ENCODE measurements at places on chromosomes 7 and 10.
A peak's percentile ranks its signal among the peaks of the same experiment; 100 is the strongest.

GRCh38 chr7:134886353-134887057 is 99.8 kb upstream of the AGBL3 start:
- no peak for DNase-seq

- DNase-seq: no peak
Measured at GRCh38 chr7:151198945-151199848, 11.1 kb downstream of the H2BK1 start.

- DNase-seq: no peak
Measured at GRCh38 chr7:18200855-18201254, 173.2 kb upstream of the PRPS1L1 start.

DNA sequence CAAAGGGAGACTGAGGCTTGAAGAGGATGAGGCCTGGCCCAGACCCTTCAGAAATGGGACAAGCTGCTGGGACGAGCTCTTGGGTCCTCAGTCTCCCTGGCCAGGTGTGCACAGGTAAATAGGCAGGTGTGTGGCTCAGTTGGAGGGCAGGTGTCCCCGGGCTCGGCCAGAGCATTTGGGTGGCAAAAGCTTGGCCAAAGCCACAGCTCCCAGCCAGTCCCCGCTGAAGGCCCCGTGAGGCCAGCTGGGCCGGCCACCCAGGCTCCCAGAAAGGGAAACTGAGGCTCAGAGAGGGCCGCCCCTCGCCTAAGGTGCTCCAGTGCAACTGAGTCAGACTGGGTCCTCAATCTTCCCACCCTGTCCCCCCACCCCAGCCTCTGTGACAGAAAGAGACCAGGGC is 37.3 kb downstream of the MICALL2 start:
- no peak for DNase-seq

DNA sequence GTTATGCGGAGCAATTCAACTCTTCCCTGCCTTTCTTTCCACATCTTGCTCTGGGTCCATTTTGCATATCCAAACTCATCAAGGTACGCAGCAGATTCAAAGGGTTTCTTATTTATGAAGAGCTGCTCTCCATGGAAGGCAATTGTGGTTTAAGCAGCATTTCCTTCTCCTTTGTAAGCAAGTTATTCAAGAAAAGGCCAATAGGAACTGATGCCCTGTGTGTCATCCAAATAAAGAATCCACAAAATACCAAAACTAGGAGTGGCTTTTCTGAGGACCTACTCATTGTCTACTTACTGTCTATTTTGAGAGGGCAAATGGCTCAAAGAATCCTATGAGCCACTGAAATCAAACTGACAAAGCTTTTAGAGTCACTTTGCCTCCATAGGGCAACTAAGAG is 253.1 kb downstream of the PTEN start:
- DNase-seq: no peak

DNA sequence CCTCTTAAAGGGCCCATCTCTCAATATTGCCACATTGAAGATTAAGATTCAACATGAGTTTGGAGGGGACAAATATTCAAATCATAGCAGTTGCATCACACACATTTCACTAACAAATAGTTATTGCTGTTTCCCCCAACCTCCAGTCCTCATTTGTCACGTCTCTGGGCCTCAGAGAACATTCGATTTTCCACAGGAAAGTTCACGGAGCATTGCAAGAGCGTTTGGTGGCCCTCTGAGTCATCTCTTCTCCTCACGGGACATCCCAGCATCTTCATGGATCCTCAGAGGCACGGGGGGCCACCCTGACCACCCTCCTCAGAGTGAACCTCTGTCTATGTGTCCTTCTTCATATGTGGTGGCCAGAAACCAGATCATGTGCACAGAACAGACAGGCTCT is 50.3 kb upstream of the CHST15 start:
- no peak for DNase-seq

DNA sequence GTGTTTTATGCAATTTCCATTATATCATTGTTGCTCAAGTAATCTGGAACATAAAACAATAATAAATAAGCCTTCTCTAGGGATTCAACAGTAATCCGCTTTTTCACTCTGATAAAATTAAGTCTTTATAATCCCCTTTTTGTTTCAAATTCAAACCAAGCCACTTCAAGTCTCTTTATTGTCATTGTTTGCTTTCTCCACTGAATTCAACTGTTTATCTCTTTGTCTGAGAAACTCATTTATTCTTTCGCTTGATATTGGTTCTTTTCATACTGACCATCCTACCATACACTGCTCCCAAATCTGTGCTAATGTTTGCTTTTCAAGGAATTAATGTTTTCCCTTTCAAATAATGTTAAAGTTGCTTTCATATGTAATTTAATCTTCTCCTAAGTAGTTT is 550.4 kb upstream of the PCDH15 start:
- no peak for DNase-seq

GRCh38 chr7:123689250-123689649 is 33.6 kb downstream of the LMOD2 start:
- no peak for DNase-seq

DNA sequence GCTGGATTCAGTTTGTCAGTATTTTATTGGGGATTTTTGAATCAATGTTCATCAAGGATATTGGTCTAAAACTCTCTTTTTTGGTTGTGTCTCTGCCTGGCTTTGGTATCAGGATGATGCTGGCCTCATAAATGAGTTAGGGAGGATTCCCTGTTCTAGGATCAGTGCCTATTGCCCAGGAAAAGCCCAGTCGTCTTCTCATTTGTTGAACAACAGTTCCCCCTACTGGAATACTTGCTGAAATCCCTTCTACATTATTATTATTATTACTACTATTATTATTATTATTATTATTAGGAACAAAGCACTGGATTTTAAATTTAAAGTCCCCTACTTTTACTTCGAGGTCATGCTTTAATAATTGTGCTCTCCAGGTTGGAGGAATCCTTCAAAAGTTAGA is 528.9 kb downstream of the MAGI2 start:
- DNase-seq: no peak

GRCh38 chr7:156088115-156088514 is 275.9 kb upstream of the SHH start:
- no peak for DNase-seq

DNA sequence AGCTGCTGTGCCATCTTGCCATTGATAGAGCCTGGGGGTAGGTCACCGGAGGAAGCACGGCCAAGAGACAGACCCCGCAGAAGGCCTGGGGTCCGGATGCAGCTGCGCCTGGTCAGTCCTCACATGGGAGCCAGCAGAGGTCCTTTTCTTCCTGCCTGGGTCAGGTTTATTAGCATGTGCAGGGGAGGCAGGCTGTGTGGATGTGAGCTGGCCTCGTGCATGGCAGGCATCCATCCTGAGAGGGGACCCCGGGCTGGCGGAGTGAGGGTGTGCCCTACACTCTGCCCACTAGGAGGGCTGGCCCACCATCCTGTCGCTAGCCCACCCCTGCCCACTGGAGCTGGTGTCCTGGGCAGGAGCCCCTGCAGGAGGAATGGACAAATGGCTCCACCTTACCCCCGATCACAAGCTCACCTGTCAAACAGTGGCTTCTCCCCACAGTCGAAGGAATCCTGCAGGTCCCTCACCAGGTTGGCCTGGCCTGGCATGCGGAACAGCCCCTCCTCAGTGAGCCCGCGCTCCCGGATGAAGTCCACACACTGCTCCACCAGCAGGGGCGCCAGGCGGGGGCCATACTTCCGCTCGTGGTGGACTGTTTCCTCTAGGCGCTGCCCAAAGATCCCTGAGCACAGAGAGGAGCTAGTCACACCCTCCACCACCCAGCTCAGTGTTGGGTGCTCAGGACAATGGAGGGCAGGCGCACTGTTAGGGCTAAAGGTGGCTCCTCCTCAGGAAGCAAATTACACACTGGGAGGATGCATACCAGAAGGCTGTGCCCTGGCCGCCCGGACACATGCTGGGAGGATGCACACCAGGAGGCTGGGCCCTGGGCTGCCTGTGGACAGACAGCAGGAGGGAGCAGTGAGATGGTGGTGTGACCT is 145.4 kb downstream of the ARHGAP22 start:
- DNase-seq: no peak

- peak; percentile 52 for DNase-seq
Measured at GRCh38 chr10:75234017-75234682, 1.6 kb downstream of the COMTD1 start.

GRCh38 chr10:74637685-74638084 is 188.7 kb upstream of the KAT6B start:
- no peak for DNase-seq

DNA sequence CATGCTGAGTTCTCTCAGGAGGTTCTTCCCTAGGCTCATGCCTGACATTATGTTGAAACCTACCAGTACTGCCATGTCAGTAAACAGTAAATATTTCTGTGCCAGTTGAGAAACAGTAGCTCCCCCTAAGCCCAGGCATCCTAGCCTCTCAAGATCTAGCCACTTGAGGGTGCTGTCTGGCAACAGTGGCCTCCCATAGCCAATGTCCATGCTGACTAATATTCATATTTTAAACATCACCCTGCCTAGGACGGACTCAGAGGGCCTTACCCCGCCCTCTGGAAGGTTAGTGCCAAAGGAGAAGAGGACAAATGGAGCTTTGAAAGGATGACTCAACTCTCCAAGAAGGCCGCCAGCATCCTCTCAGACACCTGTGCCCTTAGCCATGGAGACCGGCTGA is 7.7 kb downstream of the ACSM6 start:
- no peak for DNase-seq

GRCh38 chr7:145339319-145339718 is 503.5 kb upstream of the TPK1 start:
- DNase-seq: no peak

DNA sequence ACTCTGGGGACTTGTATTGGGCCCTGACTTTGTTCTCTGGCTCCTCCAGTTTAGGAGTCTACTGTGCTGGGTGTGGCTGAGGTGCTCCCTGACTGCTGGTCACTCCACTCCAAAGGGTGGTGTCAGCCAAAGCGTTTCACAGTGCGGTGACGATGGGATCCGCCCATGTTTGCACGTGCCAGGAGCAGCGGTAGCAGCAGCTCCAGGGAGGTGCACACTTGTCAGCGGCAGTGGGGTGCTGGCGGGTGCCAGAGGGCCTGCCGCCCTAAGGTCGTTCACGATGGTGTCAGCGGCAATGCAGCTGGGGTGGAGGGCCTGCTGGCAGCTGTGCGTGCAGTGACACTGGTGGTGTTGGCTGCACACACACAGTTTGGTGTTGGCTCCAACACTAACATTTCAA is 268.5 kb upstream of the AKR1E2 start:
- DNase-seq: no peak

- DNase-seq: no peak
Measured at GRCh38 chr7:22093001-22093400, 147.3 kb upstream of the CDCA7L start.

DNA sequence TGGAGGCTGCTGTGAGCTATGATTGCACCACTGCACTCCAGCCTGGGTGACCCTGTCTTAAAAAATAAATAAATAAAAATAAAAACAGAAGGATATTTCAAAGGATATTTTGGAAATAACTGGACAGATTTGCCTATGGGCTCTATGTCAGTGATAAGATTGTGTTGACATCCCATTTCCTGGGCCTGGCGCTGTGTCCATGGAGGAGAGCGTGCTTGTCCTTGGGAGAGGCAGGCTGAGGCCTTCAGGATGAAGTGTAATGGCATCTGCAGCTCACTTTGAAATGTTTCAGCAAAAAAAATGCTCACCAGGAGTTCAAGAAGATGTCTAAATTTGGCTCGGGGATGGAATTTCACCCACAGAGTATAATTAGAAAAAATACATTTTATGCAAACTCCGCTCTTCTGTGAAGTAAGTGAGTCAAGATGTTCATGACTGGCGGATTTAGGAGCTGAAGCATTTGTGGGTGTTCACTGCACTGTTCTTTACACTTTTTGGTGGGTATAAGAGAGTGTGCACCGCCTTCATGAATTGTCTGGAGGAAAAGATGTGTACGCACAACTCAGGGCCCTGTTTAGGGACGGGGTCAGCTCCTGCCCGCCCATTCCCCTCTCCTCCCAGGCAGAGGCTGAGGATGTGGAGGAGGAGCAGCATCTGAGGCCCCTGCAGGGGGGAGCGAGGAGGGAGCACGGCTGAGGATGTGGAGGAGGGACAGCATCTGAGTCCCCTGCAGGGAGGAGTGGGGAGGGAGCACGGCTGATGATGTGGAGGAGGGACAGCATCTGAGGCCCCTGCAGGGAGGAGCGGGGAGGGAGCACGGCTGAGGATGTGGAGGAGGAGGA is 18.5 kb upstream of the FOXL3 start:
- no peak for DNase-seq

Measured in cortex of kidney (tissue), 1 donor.